ENCODE measurements at places on chromosomes 6 and 20.

- no peak for DNase-seq
Measured at GRCh38 chr6:155895641-155896040, 440.0 kb upstream of the NOX3 start.

DNA sequence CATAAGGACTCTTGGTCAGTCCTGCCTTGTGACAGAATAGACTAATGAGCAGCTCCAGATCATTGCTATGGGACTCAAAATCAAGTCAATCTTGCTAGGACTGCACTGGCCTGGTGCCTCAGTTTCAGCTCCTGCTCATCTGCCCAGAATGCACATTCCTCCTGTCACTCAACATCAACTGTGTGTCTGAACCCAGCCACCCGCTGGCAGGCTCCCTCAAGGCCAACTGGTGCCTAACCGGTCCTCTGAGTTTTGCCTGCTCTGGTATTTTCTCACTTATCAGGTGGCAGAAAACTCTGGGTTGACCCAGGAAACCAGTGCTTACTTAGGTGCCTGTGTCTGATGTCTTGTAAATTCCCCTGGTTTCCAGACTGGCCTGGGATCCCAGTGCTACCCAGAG is 297.7 kb downstream of the DHX35 start:
- DNase-seq: no peak

DNA sequence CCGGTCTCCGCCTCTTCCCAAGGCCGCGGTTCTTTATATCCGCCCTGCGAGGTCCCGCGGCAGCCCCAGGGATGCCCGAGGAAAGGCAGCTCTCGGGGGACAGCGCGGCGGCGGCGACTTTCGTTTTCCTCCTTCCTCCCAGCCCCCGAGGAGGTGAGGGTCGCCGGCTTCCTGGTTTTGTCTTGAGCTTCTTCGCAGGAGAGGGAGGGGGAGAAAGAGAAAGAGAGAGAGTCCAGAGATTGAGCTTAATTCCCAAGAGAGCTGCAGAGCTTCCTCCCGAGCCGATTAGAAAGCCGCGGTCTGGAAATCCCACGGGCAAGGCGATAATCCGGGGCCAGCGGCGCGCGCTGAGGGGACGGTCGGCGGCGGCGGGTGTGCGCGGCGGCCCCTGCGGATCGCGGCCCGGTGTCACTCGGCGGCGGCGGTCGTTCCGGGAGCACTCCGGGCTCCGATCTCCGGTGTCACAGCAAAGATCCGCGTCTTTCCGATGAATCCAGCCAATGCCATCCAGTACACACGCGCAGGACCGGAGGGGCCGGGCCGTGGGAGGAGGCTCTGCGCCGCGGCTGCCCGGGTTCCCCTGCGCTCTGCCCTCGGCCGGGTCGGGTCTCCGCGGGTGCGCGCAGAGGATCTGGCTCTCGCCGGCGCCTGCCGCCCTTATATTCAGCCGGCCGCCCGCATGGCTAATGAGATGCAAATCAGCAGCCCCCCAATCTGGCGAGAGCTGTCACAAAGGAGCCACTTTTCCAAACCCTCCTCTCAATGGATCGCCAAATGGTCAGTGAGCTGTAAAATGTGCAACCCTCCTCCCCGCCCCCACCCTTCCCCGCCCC is at the start of gene DLL1:
Gene DLL1, minus strand, starts transcription at position 783 of the 833 bp plus-strand sequence. CDS start 939 bp downstream, outside the sequence.
- no peak for DNase-seq

- no peak for DNase-seq
Measured at GRCh38 chr6:163651426-163651825, 236.9 kb downstream of the QKI start.

DNA sequence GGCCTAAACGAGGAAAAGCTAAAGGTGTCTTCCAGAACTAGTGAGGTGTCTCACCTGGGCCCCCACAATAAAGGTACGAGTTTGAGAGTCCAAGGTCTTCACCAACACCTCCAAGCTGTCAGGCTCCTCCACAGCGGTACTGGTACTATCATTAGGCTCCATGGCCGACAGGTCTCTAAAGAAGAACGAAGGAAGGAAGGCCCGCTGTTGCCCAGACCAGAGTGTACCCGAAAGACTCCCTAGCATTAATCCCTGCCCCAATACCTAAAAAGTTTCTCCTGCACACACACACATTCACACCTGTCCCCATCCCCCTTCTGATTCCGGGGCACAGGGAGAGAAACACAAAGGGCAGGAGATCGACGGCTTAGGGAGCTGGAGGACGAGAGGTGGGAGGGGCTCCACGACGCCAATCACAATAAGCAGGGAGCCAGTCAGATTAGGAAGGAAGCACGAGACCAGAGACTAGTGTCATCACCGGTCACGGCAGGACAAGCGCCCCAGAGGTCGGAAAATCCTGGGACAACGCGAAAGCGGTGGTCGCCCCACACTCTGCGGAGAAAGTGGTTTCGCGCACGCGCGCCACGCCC is 764 bp downstream of the BAG6 start:
- peak; percentile 64 for DNase-seq

DNA sequence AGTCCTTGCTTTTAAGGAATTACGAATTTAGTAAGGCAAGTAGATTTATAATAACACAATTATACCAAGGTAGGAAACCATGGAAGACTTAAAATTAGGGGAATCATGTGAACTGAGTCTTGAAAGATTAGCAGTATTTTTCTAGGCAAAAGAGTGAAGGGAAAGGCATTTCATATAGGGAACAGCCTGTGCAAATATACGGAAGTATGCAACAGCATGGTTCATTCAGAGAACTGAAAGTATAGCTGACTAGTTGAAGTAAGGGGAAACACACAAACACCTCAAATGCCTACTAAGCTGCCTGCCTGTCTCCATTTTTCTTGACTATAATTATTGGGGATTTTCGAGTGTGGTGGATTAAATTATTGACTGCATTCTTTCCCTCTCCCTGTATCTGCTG is 39.0 kb upstream of the ECHDC1 start:
- no peak for DNase-seq

DNA sequence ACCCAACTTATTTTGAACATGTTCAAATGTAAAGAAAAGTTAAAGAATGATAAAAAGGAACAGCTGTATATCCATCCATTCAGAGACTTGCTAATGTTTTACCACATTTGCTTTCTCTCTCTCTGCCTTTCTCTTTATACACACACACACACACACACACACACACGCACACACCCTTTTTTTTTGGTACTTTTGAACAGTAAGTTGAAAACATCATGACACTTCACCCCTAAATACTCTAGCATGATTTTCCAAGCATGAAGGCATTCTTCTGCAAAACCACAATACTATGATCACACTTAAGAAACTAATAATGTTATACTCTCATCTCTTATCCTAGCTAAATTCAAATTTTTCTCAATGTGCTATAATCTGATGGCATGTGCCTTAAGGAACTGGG is 192.3 kb downstream of the UTRN start:
- peak; percentile 28 for DNase-seq

DNA sequence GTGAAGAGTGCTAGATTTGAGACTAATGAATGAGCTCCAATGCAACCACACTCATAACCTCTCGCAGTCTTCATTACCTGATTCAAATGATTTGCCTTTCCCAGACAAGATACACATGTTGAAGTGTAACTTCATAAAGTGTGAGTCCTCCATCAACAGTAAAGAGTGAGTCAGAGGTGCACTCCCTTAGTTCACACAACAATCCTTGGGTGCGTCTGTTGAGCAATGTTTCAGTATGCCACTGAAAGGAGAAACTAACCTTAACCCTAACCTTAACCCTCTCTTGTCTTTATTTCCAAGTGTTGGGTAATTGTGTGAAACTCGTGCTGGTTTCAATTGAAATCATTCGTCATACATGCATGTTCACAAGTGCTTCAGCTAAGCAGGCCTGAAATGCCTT is 21.0 kb upstream of the RIN2 start:
- DNase-seq: peak; percentile 62

- no peak for DNase-seq
Measured at GRCh38 chr6:66623050-66623449, 916.0 kb upstream of the EYS start.

DNA sequence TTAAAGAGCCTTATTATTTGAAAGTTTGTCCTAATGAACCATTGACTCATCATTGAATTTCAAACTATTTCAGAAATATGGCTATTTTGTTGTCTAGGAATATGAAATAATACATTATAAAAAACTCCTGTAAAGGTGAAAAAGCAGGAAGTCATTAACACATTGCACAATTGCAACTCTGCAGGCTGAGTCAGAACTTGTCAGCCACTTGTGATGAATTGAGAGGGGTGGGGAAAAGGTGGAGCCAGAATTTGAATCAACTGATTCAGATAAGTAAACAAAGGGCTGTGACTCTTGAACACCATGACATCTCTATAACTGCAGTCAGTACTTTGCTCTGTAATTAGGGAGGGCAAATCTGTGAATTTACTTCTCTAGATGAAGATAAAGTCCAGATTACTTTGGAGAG is 6.0 kb downstream of the C6orf141 start:
- DNase-seq: peak; percentile 89
